CD4-positive, CD25-positive, alpha-beta regulatory T cell (primary cell): ENCODE measurements at places on chromosomes 6 and 20.
A peak's percentile ranks its signal among the peaks of the same experiment; 100 is the strongest.

DNA sequence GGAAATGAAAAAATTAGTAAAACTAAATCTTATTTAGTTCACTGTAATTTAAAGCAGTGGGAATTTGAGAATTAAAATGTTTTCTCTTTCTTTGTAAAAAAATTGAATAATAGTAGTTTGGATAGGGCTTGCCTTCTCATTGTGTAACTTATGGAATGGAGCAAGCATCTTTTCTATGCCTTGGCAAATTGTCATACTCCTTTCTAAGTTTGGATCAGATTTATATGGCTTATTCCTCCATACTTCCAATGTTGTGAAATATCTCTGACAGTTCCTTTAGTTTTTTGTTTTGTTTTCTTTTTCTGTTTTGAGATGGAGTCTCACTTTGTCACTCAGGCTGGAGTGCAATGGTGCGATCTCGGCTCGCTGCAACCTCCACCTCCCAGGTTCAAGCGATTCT, 176.4 kb downstream of the SAMD5 start:
- DNase-seq = no peak

DNA sequence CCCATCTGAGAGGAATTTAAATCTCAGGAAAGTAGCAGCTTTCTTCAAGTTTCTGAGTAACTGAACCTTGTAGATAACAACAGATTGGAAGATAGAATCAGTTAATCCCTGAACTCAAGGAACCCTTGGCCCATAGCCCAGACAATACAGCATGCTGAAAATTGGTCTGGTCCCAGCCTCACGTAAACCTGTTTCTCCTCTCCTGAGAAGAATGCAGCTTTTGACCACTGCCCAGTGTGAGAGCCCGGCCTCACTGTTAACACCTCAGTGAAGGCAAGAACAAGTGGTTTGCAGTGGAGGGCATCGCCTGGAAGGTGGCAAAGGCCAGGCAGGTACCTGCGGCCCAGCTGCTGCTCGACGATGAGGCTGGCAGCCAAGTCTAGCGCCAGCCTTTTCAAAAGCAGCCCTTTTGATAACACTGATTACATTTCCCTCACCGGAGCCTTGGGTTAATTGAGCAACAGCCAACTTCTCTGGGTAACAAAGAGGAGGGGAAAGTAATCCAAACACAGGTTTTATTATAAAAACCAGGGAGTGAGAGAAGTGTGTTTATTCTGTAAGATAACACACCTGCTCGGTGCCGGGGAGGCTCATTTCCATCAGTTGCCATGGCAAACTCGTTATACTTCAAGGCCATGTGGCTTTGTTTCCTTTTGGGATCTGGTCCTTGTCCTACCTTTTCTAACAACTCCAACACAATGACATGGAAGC, 54.0 kb downstream of the TRAF3IP2 start:
- DNase-seq = no peak

DNA sequence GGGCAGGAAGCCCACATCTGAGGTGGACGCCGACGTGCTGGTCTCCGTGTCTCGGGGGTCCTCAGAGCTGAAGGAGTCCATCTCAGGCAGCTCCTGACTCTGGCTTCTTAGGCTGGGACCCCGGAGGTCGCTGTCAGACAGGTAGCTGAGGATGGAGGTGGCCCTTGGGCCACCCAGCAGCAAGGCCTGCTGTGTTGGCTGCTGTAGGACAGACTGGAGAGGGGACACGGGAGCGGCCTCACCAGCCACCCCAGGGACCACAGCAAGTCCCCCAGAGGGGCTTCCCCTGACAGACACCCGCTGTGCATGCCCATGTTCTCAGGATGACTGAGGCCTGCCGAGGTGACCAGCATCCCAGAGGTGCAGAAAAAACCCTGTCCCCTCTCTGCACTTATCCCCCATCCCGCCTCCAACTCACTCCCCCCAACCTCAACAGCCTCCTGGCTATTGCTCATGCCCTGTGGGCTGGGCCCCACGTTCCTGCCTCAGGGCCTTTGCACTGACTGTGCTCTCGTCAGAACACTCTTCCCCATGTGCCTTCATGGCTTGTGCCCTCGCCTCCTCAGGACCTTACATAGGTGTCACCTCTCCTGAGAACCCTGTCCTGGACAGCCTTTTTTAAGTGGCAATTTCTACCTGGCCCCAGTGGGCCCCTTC, 88.8 kb downstream of the RIPOR3 start:
- no peak for DNase-seq

GRCh38 chr6:2958776-2959175, 12.6 kb downstream of the SERPINB6 start:
- DNase-seq = no peak

- no peak for DNase-seq
Measured at GRCh38 chr6:34018026-34018425, 127.9 kb downstream of the GRM4 start.

DNA sequence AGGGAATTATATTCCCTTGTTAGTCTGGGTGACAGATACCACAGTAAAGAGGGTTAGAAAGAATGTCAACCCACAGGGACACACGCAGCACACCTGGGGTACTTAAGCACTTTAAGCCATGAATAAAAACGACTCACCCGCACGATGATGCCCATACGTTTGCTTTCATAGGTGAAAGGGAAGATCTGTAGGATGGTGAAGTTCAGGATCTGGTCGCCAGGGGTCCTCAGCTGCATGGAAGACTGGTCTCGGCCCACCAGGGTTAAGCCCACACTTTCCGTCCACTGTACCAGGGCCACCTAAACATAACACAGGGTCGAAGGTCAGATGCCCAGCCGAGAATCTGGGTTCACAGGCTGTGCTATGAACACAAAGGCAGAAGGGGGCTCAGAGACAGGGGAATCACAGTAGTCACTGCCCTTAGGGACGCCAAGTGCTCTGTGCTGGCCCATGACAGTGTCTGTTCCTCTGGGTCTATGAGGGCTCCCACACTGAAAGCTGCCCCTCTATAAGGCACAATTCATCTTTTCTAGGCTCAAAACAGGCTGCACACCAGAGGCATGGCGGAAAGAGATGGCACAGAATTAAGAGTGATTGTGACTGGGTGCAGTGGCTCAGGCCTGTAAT, 96.8 kb upstream of the NFATC2 start:
- peak; percentile 42 for DNase-seq

- DNase-seq = no peak
Measured at GRCh38 chr6:45946887-45947286, 68.8 kb downstream of the CLIC5 start.

DNA sequence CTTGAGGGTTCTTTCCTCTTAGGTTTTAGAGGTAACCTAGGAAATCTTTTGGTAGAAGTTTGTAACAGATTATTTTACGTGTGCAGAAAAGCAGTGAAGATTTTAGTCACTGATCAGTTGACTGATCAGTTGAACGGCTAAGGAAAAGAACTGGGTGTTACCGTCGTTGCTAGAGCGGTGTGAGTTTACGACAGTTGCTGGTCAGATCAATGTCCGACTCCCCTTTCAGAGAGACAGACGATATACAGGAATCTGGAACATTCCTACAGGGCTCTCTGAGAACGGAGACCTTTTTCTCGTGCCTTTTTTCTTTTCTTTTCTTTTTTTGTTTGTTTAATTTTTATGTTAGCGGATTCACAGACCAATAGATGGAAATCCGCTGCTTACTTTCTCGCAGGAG, 132.1 kb upstream of the ZNF184 start:
- peak; percentile 30 for DNase-seq

DNA sequence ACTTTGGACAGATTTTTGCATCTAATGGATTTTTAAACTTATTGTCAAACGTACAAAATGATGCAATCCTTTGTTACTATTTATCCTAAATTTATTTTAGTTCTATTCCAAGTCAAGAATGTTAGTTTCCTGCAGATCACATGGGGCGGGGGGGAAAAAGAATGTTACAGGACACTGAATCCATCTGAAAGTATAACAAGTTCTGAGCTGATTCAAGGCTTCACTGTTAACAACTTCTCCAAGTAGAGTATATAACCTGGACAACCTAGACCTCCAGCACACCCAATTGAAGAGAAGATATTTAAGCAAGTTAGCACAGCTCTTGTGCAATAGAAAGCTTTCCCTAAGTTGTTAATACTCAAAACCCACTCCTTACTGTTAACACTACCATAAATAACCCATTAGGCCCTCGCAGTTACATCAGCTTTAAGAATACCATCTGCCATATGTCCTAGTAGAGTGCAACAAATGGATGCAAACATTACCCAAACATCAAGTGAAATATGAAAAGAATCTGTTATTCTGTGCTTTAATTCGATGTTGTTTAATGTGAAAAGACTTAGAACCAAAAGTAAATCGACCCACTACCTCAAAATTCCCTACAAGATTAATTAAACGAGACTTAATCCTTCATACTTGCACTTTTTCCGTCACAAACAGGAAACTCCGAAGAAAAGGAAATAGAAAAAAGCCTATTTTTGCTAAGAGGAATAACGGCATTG, 1.3 kb downstream of the SEC63 start:
- no peak for DNase-seq

GRCh38 chr6:165566088-165566828, 96.8 kb downstream of the PDE10A start:
- DNase-seq = no peak

- DNase-seq = no peak
Measured at GRCh38 chr6:118869894-118870589, 23.9 kb upstream of the ASF1A start.

DNA sequence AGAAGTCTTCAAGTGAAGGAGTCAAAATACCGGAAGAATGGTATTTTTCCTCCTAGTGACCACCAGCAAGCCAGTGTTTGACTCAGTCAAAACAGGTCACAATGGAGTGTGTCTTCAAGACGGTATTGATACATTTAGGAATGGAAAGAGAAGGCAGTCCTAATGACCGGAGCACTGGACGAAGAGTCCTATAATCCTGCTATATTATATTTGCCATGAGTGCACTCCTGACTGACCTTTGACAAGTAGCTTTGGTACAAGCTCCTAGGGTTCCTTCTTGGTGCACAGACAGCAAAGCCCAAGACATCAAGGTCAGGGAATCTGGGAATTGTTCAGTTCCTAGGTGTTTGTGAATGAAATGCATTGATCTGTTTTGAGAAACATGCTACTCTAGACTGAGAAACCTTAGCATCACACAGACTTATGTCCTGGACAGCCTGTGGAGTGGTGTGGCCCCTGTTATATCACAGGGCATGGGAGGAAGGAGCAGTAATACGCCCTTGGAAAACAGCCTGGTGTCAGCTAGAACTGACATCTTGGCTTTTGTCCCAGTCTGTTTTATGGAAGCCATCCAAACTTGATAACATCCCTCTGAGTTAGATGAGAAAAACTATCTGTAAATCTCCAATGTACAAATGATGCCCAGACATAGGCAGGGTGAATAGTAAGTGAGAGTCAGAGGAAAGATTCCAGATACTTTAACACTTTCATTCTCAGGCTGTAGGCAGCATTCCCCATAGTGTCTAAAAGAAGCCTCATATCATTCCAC, 18.5 kb downstream of the NOX3 start:
- no peak for DNase-seq

DNA sequence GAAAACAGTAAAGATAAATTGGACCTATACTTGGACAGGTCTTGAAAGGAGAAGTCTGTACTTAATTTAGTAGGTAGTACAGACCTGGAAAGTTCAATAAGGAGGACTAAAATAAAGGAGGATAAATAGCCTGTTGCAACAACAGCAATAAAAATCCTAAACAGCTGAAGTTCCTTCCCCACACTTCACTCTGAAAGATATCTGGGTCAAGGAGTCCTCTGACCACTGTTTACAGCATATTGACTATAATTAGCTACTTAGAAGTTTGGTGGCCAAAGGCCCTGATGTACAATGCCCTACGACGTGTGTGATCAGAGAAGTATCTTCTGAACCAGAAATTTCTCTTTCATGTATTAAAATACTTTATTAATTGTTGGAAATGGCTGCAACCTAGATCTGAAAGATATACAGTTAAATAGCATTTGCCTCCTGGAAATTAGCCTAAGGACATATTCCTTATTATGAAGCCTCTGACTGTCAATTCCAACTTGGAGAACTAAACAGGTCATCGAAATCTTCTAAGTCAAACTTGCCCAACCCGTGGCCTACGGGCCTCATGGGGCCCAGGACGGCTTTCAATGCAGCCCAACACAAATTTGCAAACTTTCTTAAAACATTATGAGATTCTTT, 82.8 kb downstream of the KIF13A start:
- no peak for DNase-seq

DNA sequence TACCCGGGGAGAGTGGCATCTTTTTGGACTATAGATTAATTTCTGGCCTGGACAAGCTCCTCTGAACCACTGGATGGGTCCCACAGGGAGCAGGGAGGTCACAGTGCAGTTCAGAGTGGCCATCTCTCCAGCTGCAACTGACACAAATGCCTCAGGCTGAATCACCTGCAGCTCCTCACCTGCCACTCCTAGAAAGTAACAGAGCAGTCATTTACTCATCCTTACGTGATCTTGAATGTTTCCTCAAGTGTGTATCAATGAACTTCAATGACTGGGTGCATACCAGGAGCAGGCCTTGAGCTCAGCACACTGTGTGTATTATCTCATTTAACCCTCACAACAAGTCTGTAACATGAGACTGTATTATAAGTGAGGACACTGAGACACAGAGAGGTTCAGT, 40.0 kb upstream of the SIRPG start:
- no peak for DNase-seq

DNA sequence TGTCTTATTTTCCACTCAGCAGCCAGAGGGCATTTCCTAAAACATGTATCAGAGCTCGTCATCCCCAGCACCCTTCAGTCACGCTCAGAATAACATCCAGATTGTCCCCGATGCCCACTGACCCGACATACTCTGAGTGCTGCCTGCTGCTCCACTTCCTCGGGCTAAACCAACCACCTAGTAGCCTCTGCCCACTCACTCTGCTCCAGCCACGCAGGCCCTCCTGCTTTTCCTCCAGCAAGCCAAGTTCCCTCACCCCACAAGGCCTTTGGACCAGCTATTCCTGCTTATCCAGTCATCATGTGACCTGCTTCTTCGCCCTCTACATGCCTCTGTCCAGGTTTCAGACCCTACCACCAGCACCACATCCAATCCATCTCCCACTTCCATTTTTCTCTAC, 454.2 kb downstream of the CD83 start:
- no peak for DNase-seq

- no peak for DNase-seq
Measured at GRCh38 chr6:48206091-48206490, 95.1 kb upstream of the PTCHD4 start.

GRCh38 chr20:23629017-23629541, 8.7 kb downstream of the CST3 start:
- no peak for DNase-seq
